ENCODE measurements at places on chromosomes 2 and 18. TPM values are rescaled to one million over a fixed set of nuclear protein-coding genes. Genes with fewer than 3 reads are reported as not detected.

TNFAIP6 gene
- 0.20 TPM for polyA plus RNA-seq

SCN9A gene
- polyA plus RNA-seq: 1.1 TPM

LGALSL gene
- polyA plus RNA-seq: 60.0 TPM

DDX1 gene
- 122 TPM for polyA plus RNA-seq

RTTN gene
- 4.1 TPM for polyA plus RNA-seq

ERMN gene
- polyA plus RNA-seq: 0.04 TPM

RAB3GAP1 gene
- 39.7 TPM for polyA plus RNA-seq

PLGLB2 gene
- 13.6 TPM for polyA plus RNA-seq

EGR4 gene
- polyA plus RNA-seq: not detected

HAAO gene
- polyA plus RNA-seq: 24.4 TPM

SMPD4 gene
- 26.5 TPM for polyA plus RNA-seq

NOP58 gene
- 136 TPM for polyA plus RNA-seq

PLCL1 gene
- 1.6 TPM for polyA plus RNA-seq

RBKS gene
- polyA plus RNA-seq: 20.3 TPM

EVX2 gene
- polyA plus RNA-seq: not detected

Data from adrenal gland (tissue), 19 donors.